Stimulated activated CD4-positive, alpha-beta T cell treated with anti-CD3 and anti-CD28 coated beads, Interleukin-12 subunit alpha, Interleukin-12 subunit beta, amount 100 ng/mL, for 24 hours (primary cell): ENCODE measurements at places on chromosomes 7 and 10.

GRCh38 chr10:129765664-129766550, 198.2 kb downstream of the EBF3 start:
- DNase-seq, result no peak

DNA sequence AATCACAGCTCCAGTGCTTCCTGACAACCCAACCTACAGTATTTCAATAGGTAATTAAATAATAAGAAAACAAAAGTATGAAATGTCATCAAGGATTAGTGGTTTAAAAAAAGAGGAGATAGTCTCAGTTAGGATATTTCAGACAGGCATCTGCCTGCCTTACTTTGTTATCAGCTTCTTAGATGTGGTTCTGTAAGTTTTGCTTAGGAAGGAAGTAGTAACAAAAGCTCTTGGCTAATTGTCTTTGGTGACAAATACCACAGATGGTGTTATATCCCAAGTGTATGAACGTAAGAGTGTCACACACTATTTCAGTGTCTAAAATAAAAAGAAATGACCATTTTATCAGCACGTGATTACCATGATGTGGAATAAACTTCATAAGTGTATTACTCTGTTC, 9.8 kb upstream of the ACTA2 start:
- DNase-seq, result no peak

DNA sequence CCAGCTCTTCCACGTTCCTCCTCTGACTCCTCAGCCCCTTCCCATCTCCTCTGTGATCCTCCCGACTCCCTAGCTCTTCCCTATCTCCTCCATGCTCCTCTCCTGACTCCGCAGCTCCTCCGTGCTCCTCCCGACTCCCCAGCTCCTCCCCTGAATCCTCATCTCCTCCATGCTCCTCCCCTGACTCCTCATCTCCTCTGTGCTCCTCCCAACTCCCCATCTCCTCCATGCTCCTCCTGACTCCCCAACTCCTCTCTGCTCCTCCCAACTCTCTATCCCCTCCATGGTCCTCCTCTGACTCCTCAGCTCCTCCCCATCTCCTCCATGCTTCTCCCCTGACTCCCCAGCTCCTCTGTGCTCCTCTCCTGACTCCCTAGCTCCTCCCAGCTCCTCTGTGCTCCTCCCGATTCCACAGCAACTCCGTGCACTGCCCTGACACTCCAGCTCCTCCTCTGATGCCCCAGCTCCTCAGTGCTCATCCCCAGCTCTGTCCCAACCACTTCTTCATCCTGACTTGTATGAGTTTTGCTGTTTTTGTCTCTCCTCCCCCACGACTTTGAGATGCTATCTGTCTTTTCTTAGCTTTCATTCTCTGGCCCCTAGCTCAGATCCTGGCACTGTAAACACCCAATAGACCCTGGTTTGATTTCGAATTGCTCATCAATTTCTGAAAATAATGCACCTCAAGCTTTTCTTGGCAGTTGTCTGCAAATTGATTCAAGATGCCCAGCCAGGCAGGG, 38.3 kb downstream of the OAT start:
- no peak for DNase-seq

DNA sequence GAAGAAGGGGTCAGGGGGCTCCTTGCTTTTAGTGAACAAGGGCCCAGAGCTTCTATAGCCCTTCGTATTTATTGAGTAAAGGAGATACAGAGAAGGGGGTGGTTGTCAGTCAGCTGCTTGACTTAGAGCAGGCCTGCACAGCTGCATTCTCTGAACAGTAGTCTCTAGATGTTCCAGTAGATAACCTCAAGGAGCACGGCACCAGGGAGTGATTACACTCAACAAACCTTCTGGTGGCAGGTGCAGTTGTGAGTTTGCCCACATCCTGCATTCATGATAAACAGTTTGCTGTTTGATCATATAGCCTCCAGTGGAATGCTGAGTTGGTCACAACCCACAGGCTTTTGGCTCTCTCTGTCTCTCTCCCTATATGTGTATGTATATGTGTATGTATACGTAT, 70.0 kb upstream of the GJD4 start:
- no peak for DNase-seq

DNA sequence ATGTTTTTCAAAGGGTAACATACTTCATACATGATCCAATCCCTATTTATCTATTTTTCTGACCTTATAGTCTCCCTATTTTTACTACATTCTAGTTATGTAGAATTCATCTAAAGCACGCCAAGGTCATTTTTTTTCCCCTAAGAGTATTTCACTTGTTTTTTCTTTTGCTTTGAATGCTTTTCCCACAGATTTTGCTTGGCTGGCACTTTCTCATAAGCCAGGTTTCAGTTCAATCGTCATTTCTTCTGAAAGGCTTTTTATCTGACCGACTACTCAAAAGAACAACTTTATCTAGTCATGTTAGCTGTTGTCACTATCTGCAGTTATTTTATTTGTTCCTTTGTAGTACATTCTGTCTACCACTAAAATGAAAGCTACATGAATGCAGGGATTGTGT, 1274.6 kb downstream of the REEP3 start:
- no peak for DNase-seq
